ENCODE measurements at places on chromosomes 2 and 18. TPM values are rescaled to one million over a fixed set of nuclear protein-coding genes. Genes with fewer than 3 reads are reported as not detected.

GRCh38 chr18:2906704-2907549, 60.1 kb downstream of the EMILIN2 start:
- DNase-seq: peak; percentile 69
- H3K27ac ChIP-seq: 0 out of 2 replicates have a peak overlapping the region, but pooled peaks have one; percentile 4
- peaks cover 15% of the 10 kb centered on the region for H3K4me1 ChIP-seq
- peak overlapping the region; percentile 77 for H3K4me3 ChIP-seq

DNA sequence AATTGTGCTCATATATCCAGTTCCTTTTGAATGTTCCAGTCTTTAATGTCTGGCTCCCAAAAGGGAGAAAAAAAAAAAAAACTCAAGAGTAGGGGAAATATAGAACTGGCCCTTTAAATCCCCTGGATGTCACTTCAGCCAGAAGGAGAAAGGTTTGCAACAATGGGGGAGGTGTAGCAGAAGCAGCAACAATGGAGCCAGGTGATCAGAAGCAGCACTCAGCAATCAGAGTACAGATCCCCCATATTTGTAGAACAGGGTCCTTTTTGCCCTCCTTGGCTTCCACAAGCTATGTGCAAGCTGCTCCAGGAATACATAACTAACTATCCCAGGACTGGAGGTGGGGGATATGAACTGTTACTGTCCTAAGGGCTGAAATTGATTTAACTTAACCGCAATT, 25.8 kb upstream of the ZNF397 start:
- no peak overlapping the region for H3K27ac ChIP-seq
- H3K27me3 ChIP-seq: no peaks in the 10 kb centered on the region
- no peak for DNase-seq
- peaks cover 8% of the 10 kb centered on the region for H3K4me1 ChIP-seq
- no peak overlapping the region for H3K4me3 ChIP-seq
- H3K36me3 ChIP-seq: no peaks in the 10 kb centered on the region

GRCh38 chr2:165777522-165778186, 16.4 kb downstream of the GALNT3 start:
- no peaks in the 10 kb centered on the region for H3K27me3 ChIP-seq
- H3K4me1 ChIP-seq: no peaks in the 10 kb centered on the region
- H3K4me3 ChIP-seq: no peak overlapping the region
- no peaks in the 10 kb centered on the region for H3K36me3 ChIP-seq
- no peak overlapping the region for H3K27ac ChIP-seq
- DNase-seq: peak; percentile 19

DNA sequence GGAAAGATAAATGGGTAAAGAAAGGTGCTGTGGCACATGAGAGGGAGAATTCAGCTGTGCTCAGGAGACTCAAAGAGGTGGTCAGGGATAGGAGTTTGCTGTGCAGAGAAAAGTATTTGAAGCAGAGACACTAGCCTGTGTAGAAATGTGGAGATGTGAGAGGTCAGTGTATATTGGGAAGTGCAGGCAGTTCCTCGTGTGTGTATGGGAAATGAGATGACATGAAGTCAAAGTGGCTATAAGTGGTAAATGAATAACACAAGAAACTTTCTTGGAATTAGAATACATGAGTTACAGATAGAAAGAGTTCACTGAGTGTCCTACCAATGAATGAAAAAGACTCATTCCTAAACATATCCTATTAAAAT, 11.6 kb downstream of the MAP3K20 start:
- DNase-seq: peak; percentile 33
- no peak overlapping the region for H3K4me3 ChIP-seq
- peak overlapping the region; percentile 58 for H3K27ac ChIP-seq
- H3K36me3 ChIP-seq: peaks cover 4% of the 10 kb centered on the region

GRCh38 chr2:226130192-226130591, 669.4 kb downstream of the IRS1 start:
- H3K27ac ChIP-seq: no peak overlapping the region
- peaks cover 8% of the 10 kb centered on the region for H3K4me1 ChIP-seq
- no peaks in the 10 kb centered on the region for H3K36me3 ChIP-seq
- H3K27me3 ChIP-seq: no peaks in the 10 kb centered on the region
- H3K4me3 ChIP-seq: no peak overlapping the region
- DNase-seq: peak; percentile 20

DNA sequence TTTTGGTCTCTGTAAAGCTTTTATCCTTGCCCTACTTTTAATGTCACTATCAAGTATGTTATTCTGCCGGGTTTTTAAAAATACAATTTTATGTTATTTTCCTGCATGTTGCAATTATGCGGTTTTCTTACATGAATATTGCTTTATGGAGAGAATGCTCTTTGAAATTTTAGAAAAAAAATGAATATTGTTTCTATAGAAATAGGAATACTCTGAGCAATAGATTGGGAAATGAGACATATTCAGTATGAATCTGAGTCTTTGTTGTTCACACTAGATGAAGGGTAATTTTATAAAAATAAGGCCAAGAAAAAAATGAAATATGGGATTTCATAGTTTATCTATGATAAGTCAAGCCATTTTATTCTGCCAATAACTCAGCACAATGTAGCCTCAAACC, 142.2 kb upstream of the DTNA start:
- H3K4me3 ChIP-seq: no peak overlapping the region
- H3K27me3 ChIP-seq: no peaks in the 10 kb centered on the region
- no peak for DNase-seq
- no peak overlapping the region for H3K27ac ChIP-seq

DNA sequence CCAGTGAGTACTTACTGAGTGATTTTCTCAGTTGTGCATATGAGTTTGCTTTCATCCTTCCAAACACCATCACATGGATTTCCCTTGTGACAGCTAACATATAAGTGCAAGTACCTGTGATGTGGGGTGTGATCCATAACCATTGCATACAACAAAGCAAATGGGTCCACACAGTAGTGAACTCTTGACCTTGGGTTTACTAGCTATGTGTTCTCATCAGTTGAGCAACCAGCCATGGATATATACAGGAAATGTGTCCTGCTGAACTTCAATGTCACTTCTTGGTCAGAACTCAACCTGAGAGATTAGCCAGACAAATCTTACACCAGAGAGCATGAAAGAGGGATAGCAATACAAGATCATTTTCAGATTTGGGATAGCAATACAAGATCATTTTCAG, 420.9 kb upstream of the KCNH7 start:
- H3K36me3 ChIP-seq: no peaks in the 10 kb centered on the region
- no peak overlapping the region for H3K27ac ChIP-seq
- no peaks in the 10 kb centered on the region for H3K27me3 ChIP-seq
- DNase-seq: no peak
- no peak overlapping the region for H3K4me3 ChIP-seq
- peaks cover 9% of the 10 kb centered on the region for H3K4me1 ChIP-seq

- H3K36me3 ChIP-seq: no peaks in the 10 kb centered on the region
- no peak overlapping the region for H3K27ac ChIP-seq
- H3K4me3 ChIP-seq: no peak overlapping the region
- peaks cover 14% of the 10 kb centered on the region for H3K27me3 ChIP-seq
- no peaks in the 10 kb centered on the region for H3K4me1 ChIP-seq
Measured at GRCh38 chr2:102592601-102593000, 26.8 kb upstream of the SLC9A2 start.

- H3K4me1 ChIP-seq: peaks cover 13% of the 10 kb centered on the region
- DNase-seq: no peak
- no peaks in the 10 kb centered on the region for H3K36me3 ChIP-seq
- no peak overlapping the region for H3K27ac ChIP-seq
- no peaks in the 10 kb centered on the region for H3K27me3 ChIP-seq
Measured at GRCh38 chr2:70374616-70375015, 72.7 kb upstream of the FAM136A start.

GRCh38 chr2:133241224-133241571, 327.1 kb downstream of the NCKAP5 start:
- H3K27me3 ChIP-seq: no peaks in the 10 kb centered on the region
- peak overlapping the region; percentile 59 for H3K27ac ChIP-seq

DNA sequence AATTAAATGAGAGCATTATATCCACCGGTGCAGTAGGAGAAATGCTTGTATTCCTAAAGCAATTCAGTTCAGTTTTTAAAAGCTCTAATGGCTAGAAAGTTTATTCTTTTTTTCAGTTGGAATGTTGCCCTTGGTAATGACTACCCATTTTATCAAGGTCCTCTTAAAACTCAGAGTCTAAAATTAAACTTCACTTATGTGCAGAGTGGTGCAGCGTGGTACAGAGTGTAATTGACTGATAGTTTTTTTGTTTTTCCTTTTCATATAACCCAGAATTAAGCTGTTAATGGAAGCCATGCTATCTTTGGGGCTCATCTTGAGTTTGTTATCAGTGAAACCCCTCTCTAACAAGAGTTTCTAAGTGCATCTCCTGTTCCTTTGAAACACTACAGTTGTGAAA, 21.4 kb downstream of the NCOA1 start:
- peak; percentile 4 for DNase-seq
- H3K27ac ChIP-seq: no peak overlapping the region
- H3K27me3 ChIP-seq: no peaks in the 10 kb centered on the region
- peaks cover 16% of the 10 kb centered on the region for H3K4me1 ChIP-seq
- no peaks in the 10 kb centered on the region for H3K36me3 ChIP-seq

- H3K4me3 ChIP-seq: no peak overlapping the region
- no peak for DNase-seq
- H3K4me1 ChIP-seq: peaks cover 15% of the 10 kb centered on the region
- H3K27me3 ChIP-seq: no peaks in the 10 kb centered on the region
- H3K27ac ChIP-seq: no peak overlapping the region
- no peaks in the 10 kb centered on the region for H3K36me3 ChIP-seq
Measured at GRCh38 chr18:2964361-2965010, 48.5 kb downstream of the LPIN2 start.

DNA sequence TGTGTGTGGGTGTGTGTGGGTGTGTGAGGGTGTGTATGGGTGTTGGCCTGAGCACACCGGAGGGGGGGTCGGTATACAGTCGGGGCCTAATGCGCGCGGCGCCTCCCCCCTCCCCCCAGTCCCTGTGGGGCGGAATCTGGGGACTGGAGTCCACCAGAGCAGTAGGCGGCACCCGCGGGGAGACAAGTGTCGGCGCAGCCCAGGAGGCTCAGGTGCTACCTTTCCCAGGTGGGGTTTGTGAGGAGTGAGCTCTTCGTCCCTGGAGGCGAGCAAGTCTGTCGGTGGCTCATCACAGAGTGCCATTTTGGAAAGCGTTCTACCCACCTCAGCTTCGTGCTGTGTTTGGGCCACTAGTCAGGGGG, 2896.1 kb upstream of the TEKT4 start:
- H3K4me3 ChIP-seq: no peak overlapping the region
- no peaks in the 10 kb centered on the region for H3K4me1 ChIP-seq
- H3K36me3 ChIP-seq: no peaks in the 10 kb centered on the region
- no peaks in the 10 kb centered on the region for H3K27me3 ChIP-seq
- DNase-seq: no peak
- no peak overlapping the region for H3K27ac ChIP-seq

GRCh38 chr2:7096726-7097352, 179.6 kb downstream of the RNF144A start:
- H3K36me3 ChIP-seq: no peaks in the 10 kb centered on the region
- DNase-seq: no peak
- no peak overlapping the region for H3K27ac ChIP-seq
- H3K27me3 ChIP-seq: no peaks in the 10 kb centered on the region
- H3K4me3 ChIP-seq: no peak overlapping the region
- no peaks in the 10 kb centered on the region for H3K4me1 ChIP-seq

- no peak for DNase-seq
- H3K27ac ChIP-seq: no peak overlapping the region
- H3K4me1 ChIP-seq: peaks cover 28% of the 10 kb centered on the region
- no peak overlapping the region for H3K4me3 ChIP-seq
Measured at GRCh38 chr2:99694331-99694730, 204.5 kb upstream of the REV1 start.

The SH3RF3 gene
- total RNA-seq: 5.2 TPM

The LINC00305 gene
- total RNA-seq: not detected

The DLGAP1 gene
- total RNA-seq: 0.22 TPM

The FAM228A gene
- 2.1 TPM for total RNA-seq

The PLCD4 gene
- total RNA-seq: 0.51 TPM

The CD8B2 gene
- total RNA-seq: not detected

The CLEC4F gene
- total RNA-seq: not detected

The BMP10 gene
- not detected for total RNA-seq

The CD302 gene
- 13.9 TPM for total RNA-seq

The DSC2 gene
- total RNA-seq: not detected

The SULT6B1 gene
- total RNA-seq: not detected

The GAREM1 gene
- 1.2 TPM for total RNA-seq

The SGPP2 gene
- not detected for total RNA-seq
